ENCODE measurements at places on chromosomes 1 and 21.

DNA sequence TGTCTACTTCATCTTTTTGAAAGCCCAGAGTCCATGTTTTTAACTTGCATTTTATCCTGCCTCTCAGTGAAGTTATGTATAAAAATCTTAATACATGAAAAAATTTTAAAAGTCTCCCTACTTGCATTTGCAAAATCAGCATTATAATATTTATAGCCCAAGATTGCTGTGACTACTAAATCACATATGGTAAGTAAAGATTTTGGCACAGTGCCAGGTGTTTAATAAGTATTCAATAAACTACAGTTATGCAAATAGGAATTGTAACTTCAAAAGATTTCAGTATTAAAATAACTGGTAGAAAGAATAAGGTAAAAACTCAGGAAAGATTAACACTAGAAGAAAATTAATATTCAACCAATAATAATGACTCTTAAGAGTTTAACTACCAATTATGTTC, 641.7 kb downstream of the LRRIQ3 start:
- no peak for DNase-seq

DNA sequence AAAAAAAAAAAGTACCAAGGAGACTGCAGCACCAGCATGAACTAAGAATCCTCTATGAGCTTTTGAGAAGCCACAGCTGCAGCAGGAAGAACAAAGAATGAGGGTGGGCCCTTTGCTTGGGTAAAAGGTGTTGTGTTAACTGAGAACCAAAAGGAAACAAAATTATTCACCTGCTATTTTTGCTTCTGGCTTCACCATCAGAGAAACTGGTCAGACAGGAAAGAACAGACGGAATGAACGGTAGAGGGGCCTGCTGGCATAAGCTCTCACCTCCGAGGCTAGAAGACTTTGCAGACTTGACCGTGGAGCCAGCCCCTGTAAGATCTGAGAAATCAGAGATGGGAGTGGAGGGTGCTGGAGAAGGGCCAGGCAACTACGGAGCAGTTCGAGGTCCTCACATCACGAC, 27.6 kb downstream of the IL10RB start:
- DNase-seq = no peak

DNA sequence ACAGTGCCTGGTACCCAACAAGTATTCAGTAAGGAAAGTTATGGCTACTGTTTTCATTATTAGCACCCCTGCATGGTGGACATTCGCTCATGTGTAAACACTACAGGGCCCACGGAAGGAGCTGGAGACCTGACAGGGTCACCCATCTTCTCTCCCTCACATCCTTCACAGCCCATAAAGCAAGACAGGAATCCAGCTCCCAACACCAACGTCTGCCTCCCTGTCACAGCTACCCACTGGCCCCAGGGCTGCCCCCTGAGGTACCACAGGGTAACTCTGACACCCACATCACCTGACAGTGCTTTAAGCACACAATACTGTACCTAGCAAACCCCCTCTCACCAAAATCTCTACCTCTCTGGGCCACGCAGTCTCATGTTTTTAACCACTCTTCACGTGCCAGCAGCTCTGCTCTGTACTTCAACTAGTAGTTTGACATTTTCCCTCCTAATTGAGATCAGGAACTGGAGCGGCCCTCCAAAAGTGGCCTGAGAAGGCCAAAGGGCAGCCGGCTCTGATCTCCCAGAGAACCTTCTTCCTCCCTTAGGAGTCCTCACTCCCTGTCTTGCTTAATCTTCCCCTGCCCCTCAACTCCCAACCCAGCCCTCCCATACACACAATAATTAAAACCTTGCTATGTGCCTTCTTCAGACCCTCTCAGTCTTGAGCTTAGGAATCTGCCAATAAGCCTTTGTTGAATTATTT, 76.8 kb downstream of the CD34 start:
- DNase-seq = no peak

DNA sequence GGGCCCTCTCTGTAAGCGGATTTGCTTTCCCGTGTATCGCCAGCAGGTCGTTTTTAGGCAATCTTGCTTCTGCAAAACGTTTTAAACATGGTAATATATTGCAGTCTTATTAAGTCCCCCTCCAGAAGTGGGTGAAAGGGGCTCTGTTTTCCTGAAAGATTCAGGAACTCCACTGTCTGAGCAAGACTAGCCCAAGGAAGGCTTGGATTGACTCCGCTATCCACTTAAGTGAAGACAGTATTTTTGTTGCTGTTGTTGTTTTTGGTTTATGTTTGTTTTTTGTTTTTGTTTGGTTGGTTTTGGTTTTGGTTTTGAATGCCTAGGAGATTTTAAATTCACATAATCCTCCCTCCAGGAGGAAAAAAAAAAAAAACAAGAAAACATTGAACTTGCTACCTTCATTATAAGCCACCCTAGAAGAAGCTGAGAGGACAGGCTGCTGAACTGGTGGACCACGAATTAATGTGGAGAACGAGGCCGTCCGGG, 29.1 kb upstream of the NFIA start:
- no peak for DNase-seq

Data from K562 (cell line).